ENCODE measurements at places on chromosomes 6 and 20.
A peak's percentile ranks its signal among the peaks of the same experiment; 100 is the strongest.

GRCh38 chr6:34817446-34817845 lies 25.6 kb downstream of the BLTP3A start:
- DNase-seq, result no peak

GRCh38 chr6:72657407-72658197 lies 35.7 kb downstream of the KCNQ5 start:
- no peak for DNase-seq

DNA sequence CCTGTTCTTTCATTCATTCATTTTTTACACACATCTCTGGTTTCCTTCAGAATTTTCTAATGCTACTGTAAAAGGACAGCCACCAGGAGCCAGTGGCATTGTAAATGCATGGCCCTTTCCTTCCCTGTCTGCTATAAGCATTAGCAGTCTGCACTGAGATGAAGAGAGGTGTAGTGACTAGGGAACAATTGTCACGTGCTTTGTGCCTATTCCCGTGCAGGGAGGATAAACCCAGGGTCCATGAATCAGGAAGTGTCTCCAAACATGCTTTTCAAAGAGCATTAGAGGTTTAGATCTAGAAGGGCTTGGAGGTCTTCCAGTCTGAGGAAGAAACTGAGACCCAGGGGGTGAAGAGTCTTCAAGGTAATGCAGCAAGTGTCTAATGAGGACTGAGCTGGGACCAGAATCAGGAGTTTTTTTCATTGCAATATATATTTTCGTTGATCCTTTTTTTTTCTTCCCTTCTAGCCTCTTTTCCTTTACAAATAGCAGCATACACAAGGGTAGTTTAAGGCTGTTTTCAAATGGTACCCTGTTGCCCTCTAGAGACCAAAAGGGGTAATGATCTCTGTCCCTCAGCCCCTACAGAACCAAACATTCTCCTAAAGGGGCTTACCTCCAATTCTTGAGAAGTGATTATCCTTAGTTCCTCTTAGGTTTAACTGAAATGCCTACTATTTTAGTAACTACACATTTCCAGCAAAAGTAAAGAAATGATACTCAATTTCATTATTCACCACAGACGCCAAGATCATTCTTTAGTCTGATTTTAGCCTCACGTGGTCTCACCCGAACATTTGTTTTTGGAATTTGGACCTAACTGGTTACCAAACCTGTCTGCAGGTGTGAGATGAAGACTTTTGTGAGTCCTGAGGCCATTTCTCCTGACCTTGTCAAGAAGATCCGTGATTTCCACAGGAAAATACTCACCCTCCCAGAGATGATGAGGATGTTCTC lies 6.6 kb downstream of the TRIM15 start:
- DNase-seq, result peak; percentile 23

GRCh38 chr6:26251354-26252076 lies 113.5 kb upstream of the BTN3A2 start:
- DNase-seq, result peak; percentile 68

DNA sequence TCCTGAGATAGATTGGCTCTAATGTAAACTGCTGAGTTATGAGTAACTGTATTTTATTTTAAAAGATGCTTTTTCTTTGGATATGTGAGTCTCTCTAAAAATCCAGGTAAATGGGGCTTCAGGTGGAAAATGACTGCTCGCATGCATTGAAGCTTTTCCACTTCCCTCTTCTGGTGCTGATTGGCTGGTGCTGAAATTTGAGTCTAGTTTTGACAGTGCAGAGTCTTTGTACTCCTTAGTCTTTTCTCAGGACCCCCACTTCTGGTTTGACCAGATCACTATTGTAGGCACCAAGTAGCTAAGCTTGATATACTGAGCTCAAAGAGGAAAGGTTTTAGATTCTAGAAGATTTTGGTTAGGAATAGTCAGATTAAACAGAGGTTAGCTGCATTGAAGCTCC lies 60.7 kb upstream of the TULP4 start:
- DNase-seq, result no peak

DNA sequence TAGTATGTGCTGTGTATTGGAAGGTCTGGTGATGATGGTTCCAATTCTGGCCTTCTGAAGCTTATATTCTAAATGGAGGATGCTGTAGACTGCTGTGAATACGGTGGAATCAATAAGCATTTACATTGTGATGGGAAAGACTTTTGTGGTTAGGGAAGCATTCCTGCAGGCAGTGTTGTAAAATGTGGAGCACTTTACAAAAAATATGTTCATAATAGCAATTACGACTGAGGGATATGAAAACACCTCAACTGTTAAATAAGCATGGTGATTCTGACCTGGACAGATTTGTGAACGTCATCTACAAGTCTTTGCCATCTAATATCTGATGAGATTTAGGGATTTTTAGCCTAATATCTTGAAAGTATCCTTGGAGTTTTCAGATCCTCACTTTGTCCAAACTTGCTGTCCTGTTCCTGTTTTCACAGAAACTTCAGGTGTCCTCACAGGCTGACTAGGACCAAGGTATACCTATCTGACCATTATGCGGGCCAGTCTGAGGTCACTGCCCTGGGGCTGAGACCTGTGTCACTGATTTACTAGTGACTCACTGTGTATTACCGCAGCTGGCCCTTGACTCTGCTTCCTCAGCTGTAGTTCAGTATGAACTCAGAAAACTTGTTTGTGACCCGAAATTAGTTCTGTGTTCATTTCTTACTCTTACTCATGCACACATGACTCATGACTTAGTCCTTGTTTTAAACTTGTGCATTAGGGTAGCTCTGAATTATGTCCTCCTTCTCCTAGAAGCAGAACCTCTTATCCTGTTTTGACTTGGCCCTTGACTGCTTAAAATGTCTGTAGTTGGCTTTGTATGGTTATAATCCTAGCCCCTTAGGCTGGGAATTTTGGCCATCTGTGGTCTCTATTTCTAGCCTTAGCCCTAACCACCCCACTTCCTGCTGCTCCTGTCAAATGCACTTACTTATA lies 343.0 kb downstream of the CDKAL1 start:
- peak; percentile 84 for DNase-seq

DNA sequence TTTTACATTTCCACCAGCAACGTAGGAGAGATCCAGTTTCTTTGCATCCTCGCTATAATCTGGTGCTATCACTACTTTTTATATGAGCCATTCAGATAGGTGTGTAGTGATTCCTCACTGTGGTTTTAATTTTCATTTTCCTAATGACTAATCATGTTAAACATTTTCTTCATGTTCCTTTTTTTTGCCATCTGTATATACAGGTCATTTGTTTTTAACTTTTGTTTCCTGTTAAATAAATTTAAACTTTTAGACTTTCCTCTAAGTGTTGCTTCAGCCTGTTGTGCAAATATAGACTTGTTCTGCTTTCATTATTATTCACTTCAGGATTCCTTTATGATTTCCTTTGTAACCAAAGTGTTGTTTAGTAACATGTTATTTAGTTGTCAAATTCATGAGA lies 697.4 kb downstream of the PTPRT start:
- no peak for DNase-seq

DNA sequence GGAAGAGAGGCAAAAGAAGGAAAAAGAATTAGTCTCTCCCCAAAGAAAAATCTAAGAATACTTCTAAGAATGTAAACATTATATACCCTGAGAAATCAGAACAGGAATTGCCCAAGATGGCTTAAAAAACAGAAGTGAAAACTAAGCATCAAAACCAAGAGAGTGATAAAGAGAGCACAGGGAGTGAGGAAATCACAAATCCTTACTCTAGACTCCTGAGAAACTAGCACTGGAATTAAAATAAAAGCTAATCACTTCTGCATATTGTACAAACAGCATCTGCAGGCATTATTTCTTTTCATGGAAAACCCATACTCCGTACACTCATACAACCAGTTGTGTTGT lies 285.7 kb downstream of the BTBD9 start:
- DNase-seq, result no peak

- DNase-seq, result no peak
Observed at GRCh38 chr6:39021779-39022178, 26.8 kb upstream of the GLP1R start.

- DNase-seq, result no peak
Observed at GRCh38 chr6:38195113-38195635, 375.6 kb downstream of the ZFAND3 start.

- DNase-seq, result no peak
Observed at GRCh38 chr20:40979247-40979646, 49.4 kb upstream of the TOP1 start.

GRCh38 chr6:146613947-146614346 lies 15.2 kb downstream of the ADGB start:
- no peak for DNase-seq

DNA sequence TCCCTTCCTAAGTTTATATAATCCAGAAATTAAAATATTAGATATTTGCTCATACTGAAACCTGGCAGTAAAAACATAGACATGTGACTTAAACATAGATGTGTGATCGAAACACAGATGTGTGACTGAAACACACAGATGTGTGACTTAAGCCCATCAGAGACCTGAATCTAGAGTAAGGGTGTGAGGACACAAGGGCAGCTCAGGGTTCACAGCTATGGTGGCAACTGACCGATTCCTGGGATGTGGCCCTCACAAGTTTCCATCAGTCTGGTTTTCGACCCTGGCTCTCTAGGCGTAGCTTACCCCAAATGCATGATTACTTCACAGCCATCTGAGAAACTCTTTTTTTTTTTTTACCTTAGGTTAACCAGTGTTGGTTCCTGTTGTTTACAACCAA lies 137.0 kb downstream of the NRN1 start:
- no peak for DNase-seq

Measured in amniotic stem cell (primary cell).